Stomach (tissue), 19 donors: ENCODE measurements at places on chromosomes 11 and 22.

- H3K4me3 ChIP-seq, result no peak overlapping the region
- H3K27ac ChIP-seq, result no peak overlapping the region
- H3K36me3 ChIP-seq, result no peaks in the 10 kb centered on the region
- no peak for DNase-seq
- H3K4me1 ChIP-seq, result peaks cover 5% of the 10 kb centered on the region
These were observed 12.5 kb upstream of the C1QTNF4 start for GRCh38 chr11:47606731-47607130.

- H3K36me3 ChIP-seq, result no peaks in the 10 kb centered on the region
- H3K27ac ChIP-seq, result no peak overlapping the region
- H3K4me3 ChIP-seq, result no peak overlapping the region
- H3K4me1 ChIP-seq, result peaks cover 9% of the 10 kb centered on the region
- DNase-seq, result no peak
These were observed 80.0 kb downstream of the TRIM29 start for GRCh38 chr11:120057595-120058581.

DNA sequence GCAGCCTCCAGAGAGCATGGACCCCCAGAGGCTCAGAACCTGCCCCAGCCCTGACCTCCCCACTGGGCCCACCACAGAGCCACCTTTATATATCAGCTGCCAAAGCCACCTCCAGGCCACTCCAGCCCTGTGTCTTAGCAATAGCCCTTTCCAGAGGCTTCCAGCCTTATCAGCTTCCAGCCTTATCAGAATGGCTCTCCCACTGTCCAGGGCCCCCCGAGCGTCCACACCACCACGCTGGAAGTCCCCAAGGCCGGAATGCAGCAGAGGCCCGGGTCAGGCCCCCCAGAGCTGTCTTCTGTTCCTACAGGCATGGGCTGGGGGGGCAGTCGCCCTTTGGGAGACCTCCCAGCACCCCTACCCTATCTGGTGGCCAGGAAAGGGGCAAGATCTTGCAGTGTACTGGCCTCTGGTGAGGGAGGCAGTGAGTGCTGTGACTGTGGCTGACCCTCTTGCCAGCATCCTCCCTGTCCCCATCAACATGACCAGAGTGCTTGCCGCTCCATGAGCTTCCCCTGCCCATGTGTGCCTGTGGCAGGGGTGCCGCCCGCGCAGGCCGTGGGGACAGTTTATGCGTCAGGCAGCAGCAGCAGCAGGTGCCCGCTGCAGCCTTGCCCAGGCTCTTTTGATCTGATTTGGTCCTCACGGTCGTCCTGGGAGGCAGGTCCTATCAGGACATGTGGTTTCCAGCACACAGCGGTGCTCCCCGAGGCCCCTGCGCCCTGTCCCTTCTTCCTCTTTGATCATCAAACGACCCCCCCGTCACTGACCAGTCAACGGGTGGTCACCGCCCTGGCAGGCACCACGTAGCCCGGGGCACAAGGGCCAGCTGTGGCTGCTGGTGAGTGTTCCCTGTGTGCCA is 15.9 kb downstream of the OSBPL5 start:
- H3K4me1 ChIP-seq, result peaks cover 14% of the 10 kb centered on the region
- H3K36me3 ChIP-seq, result no peaks in the 10 kb centered on the region
- H3K4me3 ChIP-seq, result no peak overlapping the region
- H3K27ac ChIP-seq, result no peak overlapping the region

DNA sequence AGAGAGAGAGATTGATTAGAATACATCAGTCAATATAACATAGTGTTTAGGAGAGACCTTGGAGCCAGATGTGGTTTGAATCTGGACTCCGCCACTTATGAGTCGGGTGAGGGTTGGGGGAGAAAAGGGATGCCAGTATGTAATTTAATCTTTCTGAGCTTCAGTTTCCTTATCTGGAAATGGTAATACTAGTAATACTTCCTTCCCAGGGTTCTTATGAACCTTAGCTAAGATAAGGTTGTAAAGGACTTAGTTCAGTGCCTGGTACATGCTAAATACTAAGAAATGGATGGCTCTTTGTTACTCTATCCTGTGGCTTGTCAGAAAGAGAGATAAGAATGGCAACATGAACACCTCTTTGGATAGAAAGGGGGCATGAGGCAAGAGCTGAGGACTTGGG is 226.1 kb upstream of the NARS2 start:
- H3K4me3 ChIP-seq, result no peak overlapping the region
- H3K27me3 ChIP-seq, result no peaks in the 10 kb centered on the region
- no peaks in the 10 kb centered on the region for H3K36me3 ChIP-seq
- no peak for DNase-seq

DNA sequence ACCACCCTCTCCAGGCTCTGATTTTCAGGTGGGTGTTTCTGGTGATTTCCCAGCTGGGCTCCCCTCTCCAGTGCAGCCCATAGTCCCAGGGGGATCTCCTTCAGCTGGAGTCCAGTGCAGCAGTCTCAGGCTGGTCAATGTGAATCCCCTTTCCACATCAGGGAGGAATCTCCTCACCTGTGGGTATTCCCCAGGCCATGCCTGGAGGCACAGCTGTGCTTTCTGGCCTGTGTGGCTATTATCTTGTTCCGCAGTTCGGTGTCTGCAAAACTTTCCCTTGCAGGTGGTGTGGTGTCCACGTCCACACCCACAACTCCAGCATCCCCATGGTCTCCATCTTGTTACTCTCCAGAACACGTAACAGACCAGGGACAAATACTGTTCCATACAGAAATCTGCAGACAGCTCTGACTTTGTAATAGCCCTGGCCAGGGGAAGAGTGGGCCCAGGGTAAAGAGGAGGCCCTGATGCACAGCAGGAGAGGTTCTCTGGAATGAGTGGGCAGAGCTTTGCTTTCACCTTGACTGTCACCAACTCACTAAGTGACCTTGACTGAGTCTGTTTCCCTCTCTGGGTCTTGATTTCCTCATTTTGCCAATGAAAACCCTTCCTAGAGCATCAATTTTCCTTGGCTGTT is 183.2 kb downstream of the CSNK2A3 start:
- H3K36me3 ChIP-seq, result no peaks in the 10 kb centered on the region
- peaks cover 12% of the 10 kb centered on the region for H3K4me1 ChIP-seq
- H3K27ac ChIP-seq, result no peak overlapping the region
- H3K27me3 ChIP-seq, result no peaks in the 10 kb centered on the region
- DNase-seq, result no peak

GRCh38 chr22:49640366-49641095 is 187.1 kb downstream of the BRD1 start:
- no peak for DNase-seq
- no peaks in the 10 kb centered on the region for H3K36me3 ChIP-seq
- no peak overlapping the region for H3K4me3 ChIP-seq
- H3K4me1 ChIP-seq, result no peaks in the 10 kb centered on the region
- H3K27me3 ChIP-seq, result no peaks in the 10 kb centered on the region

GRCh38 chr22:45917146-45917545 is 59.8 kb downstream of the WNT7B start:
- peaks cover 26% of the 10 kb centered on the region for H3K4me1 ChIP-seq
- H3K27me3 ChIP-seq, result peaks cover 51% of the 10 kb centered on the region
- no peak overlapping the region for H3K27ac ChIP-seq
- no peaks in the 10 kb centered on the region for H3K36me3 ChIP-seq
- no peak overlapping the region for H3K4me3 ChIP-seq
- DNase-seq, result peak; percentile 60

GRCh38 chr11:6941970-6942369 is 15.7 kb downstream of the ZNF215 start:
- no peaks in the 10 kb centered on the region for H3K4me1 ChIP-seq
- H3K4me3 ChIP-seq, result no peak overlapping the region
- no peak overlapping the region for H3K27ac ChIP-seq
- no peaks in the 10 kb centered on the region for H3K36me3 ChIP-seq
- H3K27me3 ChIP-seq, result no peaks in the 10 kb centered on the region
- DNase-seq, result no peak

GRCh38 chr11:133173810-133174412 is 358.4 kb downstream of the OPCML start:
- H3K27ac ChIP-seq, result no peak overlapping the region
- no peaks in the 10 kb centered on the region for H3K27me3 ChIP-seq
- H3K4me3 ChIP-seq, result no peak overlapping the region
- H3K36me3 ChIP-seq, result no peaks in the 10 kb centered on the region
- DNase-seq, result no peak
- no peaks in the 10 kb centered on the region for H3K4me1 ChIP-seq

- no peak overlapping the region for H3K27ac ChIP-seq
- no peaks in the 10 kb centered on the region for H3K27me3 ChIP-seq
- no peaks in the 10 kb centered on the region for H3K4me1 ChIP-seq
- no peaks in the 10 kb centered on the region for H3K36me3 ChIP-seq
These were observed 60.5 kb downstream of the LIF start for GRCh38 chr22:30186041-30186440.

- peaks cover 38% of the 10 kb centered on the region for H3K36me3 ChIP-seq
- no peak for DNase-seq
- no peak overlapping the region for H3K4me3 ChIP-seq
- H3K4me1 ChIP-seq, result no peaks in the 10 kb centered on the region
- H3K27ac ChIP-seq, result no peak overlapping the region
These were observed 21.5 kb downstream of the C11orf58 start for GRCh38 chr11:16759857-16760508.

GRCh38 chr11:110061296-110061695 is 31.9 kb upstream of the ZC3H12C start:
- no peak for DNase-seq
- H3K4me1 ChIP-seq, result no peaks in the 10 kb centered on the region
- no peak overlapping the region for H3K4me3 ChIP-seq
- no peaks in the 10 kb centered on the region for H3K36me3 ChIP-seq
- H3K27ac ChIP-seq, result no peak overlapping the region

DNA sequence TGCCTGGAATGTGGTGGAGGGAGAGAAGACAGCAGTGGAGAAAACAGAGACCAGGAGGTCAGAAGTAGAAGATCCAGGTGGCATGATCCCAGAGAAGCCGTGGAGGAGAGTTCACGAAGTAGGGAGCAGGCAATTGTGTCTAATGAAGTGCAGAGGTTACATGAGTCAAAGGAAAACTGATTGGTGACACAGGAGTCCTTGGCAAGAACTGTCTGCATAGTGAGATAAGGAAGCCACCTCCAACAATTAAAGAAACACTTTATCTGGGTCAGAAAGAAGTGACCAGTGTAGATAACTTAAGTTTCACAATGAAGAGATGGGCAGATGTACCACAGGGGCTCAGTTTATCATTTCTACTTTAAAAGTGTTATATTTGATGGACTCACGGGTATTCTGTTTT is 57.0 kb upstream of the PTH start:
- H3K27ac ChIP-seq, result no peak overlapping the region
- no peak overlapping the region for H3K4me3 ChIP-seq
- no peaks in the 10 kb centered on the region for H3K36me3 ChIP-seq
- DNase-seq, result no peak
- H3K4me1 ChIP-seq, result no peaks in the 10 kb centered on the region

GRCh38 chr22:19168088-19168890 is 10.2 kb downstream of the SLC25A1 start:
- no peak overlapping the region for H3K27ac ChIP-seq
- H3K4me3 ChIP-seq, result no peak overlapping the region
- peaks cover 31% of the 10 kb centered on the region for H3K4me1 ChIP-seq
- peak; percentile 4 for DNase-seq
- H3K27me3 ChIP-seq, result peaks cover 10% of the 10 kb centered on the region
- no peaks in the 10 kb centered on the region for H3K36me3 ChIP-seq

- H3K27ac ChIP-seq, result no peak overlapping the region
- H3K4me3 ChIP-seq, result no peak overlapping the region
- no peak for DNase-seq
- H3K27me3 ChIP-seq, result no peaks in the 10 kb centered on the region
These were observed 13.9 kb downstream of the STX3 start for GRCh38 chr11:59769111-59769510.

- peaks cover 79% of the 10 kb centered on the region for H3K4me1 ChIP-seq
- peak; percentile 27 for DNase-seq
- peak overlapping the region; percentile 96 for H3K27ac ChIP-seq
- no peaks in the 10 kb centered on the region for H3K36me3 ChIP-seq
- H3K27me3 ChIP-seq, result no peaks in the 10 kb centered on the region
These were observed 4.2 kb downstream of the STARD10 start for GRCh38 chr11:72789493-72790131.

DNA sequence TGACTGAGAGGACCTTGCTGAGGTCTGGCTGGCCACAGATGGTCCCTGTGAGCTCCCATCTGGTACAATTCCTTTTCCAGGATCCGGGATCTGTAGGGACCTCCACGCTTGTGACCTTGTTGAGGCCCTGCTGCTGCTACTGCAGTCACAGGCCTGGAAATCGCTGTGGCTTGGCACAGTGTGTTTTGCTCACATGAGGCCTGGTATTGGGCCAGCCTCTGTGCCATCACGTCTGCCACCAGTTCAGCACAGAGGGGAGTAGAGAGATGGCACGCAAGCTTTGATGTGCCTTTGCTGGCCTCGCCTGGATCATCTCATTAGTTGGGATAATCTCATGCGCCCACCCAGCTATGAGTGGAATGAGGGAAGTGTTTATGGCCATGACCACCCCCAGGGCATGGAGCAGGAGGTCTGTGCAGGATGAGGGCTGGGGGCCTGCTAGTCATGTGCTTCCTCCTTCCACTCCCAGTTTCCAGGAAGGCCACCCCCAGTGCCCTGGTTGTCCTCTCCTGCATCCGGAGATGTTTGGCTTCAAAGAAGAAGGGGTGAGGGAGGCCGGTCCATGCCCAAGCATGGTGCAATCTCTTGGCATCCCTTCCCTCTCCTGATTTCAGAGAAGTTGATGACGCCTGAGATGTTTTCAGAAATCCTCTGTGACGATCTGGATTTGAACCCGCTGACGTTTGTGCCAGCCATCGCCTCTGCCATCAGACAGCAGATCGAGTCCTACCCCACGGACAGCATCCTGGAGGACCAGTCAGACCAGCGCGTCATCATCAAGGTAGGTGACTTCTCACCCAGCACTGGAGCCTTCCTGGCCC is 22.4 kb downstream of the DERL3 start:
- H3K4me3 ChIP-seq, result no peak overlapping the region
- H3K27ac ChIP-seq, result no peak overlapping the region
- no peaks in the 10 kb centered on the region for H3K4me1 ChIP-seq
- no peaks in the 10 kb centered on the region for H3K27me3 ChIP-seq
- no peak for DNase-seq
- peaks cover 88% of the 10 kb centered on the region for H3K36me3 ChIP-seq

DNA sequence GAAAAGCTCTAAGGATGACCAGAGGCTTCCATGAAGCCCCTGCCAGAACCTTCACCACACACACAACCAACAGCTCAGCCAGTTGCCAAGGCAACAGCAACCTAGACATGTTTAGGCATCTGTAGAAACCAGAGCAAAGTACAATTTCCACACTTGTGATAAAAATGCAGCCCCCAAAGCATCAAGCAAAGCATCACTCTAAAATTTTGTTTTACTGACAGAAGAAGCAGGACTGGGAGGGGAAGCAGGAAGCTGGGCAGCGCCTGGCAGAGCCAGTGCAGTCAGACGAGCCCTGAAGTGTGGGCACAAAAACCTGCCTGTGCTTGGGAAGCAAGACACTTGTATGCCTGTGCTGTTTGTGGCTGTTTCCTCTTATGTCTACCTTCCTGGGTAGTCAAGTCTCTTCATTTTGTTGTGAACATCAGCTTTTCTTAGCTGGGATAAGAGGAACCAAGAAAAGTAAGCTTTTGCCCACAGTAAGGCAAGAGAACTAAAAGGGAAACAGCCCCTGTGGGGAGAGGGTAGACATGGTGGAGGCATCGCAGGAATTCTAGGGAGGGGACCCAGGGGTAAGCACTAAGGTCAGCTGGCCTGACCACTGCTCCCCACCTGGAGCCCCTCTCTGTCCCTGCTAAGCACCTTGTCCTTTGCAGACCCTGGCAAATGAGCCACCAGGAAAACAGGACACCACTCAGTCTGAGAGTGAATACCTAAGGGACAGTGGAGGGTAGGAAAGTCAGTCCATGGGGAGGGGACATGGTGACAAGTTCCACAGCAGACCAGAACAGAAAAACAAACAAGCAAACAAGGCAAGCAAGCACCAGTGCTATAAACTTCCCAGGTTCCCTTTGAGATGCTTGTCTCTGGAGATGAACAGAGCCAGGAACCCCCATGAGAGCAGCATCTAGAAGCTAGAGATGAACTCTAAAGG is 13.4 kb downstream of the PACSIN2 start:
- H3K27me3 ChIP-seq, result no peaks in the 10 kb centered on the region
- H3K27ac ChIP-seq, result peak overlapping the region; percentile 34
- no peak for DNase-seq
- no peak overlapping the region for H3K4me3 ChIP-seq
- H3K36me3 ChIP-seq, result no peaks in the 10 kb centered on the region
